ENCODE measurements at places on chromosomes 13 and 19.

DNA sequence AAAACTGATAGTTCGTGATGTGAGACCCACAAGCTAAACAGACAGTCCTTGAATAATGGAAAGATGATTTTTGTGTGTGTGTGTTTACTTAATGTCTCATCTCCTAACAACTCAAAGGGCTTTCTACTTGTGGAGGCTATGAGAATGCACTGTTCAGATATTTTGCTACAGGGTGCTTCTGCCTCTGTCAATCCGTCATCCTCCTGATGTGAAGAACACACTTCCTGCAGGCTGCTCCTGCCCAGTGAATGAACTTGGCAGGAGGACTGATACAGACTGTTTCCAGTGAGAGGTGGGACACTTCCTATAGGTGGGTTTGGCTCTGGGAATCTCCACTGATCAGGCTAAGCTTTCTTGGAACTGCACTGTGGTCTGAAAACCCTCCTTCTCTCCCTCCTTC is 168.4 kb upstream of the STARD13 start:
- no peak for DNase-seq

GRCh38 chr19:50728084-50728737 is 5.0 kb downstream of the CLEC11A start:
- DNase-seq: peak; percentile 85

DNA sequence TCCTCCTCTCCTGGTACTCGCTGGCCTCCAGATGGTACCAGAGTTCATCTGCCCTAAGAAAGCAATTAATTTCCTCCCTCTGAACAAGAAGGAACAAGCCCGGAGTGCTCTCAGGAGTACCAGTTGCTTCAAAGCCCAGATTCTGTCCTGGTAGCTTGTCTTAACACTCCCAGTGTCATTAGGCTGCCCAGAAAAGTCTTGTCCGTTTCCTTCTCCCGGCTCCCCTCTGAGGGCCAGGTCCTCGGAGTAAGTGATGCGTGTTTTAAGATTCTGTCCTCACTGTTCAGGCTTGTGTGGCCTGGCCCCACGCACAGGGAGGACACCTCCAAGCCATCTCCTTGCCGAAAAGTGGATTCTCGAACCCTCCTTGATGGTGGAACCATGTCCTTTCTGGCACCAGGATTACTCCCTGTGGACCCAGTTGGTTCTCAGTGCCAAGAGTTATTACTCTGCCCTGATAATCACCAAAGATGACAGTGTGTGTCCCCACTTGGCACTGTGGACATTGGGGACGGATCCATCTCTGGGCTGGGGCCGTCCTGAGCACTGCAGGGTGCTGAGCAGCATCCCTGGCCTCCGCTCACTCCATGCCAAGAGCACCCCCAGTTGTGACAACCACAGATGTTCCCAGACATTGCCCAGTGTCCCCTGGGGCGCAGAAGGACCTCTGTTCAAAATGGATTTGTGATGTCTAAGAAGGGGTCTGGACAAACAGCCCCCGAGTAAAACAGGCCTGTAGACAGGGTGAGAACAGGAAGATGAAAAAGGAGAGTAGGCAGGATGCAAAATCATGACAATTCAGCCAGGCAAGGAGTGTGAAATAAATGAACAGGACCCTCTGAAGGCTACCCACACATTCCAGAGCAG is 52.4 kb downstream of the RFX2 start:
- no peak for DNase-seq

DNA sequence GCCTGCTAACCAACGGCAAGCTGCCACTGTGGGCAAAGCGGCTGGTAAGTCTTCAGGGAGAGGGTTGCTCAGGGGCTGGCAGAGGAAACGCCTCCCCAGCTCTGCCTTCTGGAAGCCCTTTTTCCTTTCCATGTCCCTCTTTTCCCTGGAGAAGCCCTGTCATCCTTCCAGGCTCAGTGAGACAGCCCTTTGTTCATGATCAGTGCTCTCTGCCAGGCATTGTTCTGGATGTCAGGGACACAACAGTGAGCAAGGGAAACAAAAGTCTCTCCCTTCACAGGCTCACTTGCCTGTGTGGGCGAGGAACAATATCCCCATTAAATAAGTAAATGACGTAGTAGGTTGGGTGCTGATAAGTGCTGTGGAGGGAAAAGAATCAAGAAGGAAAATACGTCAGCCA is 13.9 kb upstream of the OVOL3 start:
- DNase-seq: no peak

DNA sequence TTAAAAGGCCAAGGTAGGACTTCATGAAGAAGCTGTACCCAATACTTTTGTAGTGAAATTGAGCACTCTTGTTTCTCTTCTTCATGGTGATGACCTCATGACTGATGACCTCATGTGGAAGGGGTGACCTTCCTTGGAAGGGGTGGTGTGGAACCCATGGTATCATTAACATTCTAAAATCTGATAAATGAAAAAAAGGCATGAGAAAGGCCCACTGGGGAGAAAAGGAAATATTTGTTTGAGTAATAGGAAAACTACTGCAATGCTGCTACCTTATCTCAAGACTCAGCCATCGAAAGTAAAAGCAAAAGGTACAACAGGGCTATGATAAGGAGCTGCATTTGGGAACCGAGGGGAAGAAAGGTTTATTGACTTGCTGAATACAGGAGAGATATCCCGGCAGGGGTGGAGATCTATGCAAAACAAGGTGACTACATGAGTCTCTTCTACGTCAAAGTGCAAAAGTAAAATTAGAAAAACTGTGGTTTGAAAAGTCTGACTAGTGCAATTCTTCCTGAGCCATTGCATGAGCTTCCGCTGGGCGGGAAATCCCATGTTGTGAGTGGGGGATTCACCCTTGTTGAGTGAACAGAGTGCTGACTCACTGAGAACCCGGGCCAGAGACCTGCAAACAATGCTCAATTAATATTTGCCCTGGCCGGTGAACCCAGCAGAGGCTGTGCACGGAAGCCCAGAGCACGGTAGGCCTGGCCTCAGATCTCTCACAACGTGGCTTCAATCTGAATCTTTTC is 138.9 kb upstream of the RFC3 start:
- peak; percentile 29 for DNase-seq

DNA sequence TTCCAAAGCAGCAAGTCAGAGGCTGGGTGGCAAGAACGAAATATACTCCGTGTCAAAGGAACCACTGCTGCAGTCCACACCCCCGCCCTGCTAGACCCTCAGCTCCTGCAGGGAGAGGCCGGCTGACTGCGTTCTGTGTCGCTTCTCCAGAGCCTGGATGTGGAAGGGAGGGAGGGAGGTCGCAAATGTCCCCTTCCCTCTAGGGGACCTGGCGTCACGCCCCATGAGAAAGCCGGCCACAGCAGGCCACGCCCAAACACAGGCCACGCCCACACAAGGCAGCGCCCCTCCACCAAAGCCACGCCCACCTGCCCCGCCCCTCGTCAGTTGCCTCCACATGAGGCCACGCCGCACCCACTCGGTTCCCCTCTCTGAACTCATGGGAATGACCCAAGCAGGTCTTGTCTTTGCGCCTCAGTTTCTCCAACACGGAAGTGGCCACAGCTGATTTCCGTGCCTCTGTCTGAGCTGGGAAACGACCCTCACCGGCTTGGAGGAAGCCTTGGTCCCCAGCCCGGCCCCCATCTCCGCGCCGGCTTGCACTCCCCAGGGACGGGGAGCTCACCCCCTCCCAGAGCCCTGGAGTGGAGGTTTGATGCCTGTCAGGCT is 38.4 kb upstream of the TCF3 start:
- peak; percentile 95 for DNase-seq

- peak; percentile 38 for DNase-seq
Measured at GRCh38 chr13:33611121-33611805, 206.7 kb upstream of the RFC3 start.

- DNase-seq: no peak
Measured at GRCh38 chr19:44345959-44346358, 10.5 kb downstream of the ZNF112 start.

- no peak for DNase-seq
Measured at GRCh38 chr13:24052547-24053518, 107.7 kb upstream of the SPATA13 start.

DNA sequence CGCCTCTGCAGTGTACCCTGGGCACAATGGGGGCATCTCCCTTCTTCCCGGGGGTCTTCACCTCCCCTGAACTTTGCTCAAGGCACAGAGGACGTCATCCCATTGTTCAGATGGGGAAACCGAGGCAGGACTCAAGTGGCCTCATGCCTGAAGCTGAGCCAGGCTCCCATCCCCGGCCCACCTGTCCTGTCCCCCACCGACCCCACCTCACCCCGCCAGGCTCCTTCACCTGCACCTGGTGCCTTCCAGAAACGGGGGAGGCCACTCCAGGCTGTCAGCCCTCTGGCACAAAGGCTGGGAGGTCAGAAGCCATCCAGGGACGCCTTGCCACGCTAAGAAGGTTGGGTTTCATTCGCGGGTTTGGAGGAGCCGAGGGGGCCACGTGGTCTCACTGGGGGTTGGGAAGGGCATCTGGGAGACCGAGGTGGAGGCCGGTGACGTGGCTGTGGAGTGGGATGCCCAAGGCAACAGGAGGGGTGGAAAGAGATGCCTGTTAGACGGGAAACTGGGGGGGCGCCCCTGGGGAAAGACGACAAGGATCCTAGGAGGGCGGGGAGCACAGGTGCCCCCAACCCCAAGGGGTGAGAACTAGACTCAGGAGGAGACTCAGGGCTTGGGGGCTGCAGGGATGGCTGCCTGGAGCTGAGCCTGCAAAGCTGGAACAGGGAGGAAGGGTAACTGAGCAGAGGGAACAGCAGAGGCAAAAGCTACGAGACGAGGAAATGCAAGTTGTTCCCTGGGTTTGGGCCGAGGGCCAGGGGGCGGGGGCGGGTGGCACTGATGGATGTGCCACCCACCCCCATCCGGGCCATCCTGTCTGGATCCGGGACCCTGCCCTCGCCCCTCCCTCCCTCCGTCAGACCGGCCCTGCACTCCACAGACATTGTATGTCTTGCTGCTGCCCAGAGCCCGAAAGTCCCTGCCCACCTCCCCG is 6.0 kb upstream of the TCF3 start:
- DNase-seq: peak; percentile 24

- DNase-seq: no peak
Measured at GRCh38 chr19:30341611-30342201, 30.5 kb upstream of the ZNF536 start.

DNA sequence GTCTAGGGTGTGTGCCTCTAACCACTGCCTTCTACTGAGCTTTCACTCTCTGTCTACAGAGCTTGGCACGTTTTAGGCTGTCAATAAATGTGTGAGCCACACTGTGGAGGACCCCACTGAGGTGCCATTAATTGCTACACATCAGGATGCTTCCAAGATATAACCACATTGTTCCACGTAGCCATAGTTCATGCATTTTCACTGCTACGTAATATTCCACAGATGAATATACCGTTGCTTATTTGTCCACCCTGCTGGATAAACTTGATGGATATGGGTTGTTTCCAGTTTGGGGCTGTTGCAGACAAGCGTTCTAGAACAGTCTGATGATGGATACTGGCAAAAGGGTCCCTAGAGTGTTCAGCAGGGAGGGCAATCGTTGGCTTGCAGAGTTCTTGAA is 11.3 kb upstream of the NUMBL start:
- no peak for DNase-seq

GRCh38 chr13:102276404-102276803 is 125.4 kb downstream of the FGF14 start:
- no peak for DNase-seq

GRCh38 chr13:106096661-106097092 is 438.8 kb downstream of the EFNB2 start:
- DNase-seq: no peak

GRCh38 chr13:42384265-42384664 is 112.3 kb downstream of the AKAP11 start:
- no peak for DNase-seq

DNA sequence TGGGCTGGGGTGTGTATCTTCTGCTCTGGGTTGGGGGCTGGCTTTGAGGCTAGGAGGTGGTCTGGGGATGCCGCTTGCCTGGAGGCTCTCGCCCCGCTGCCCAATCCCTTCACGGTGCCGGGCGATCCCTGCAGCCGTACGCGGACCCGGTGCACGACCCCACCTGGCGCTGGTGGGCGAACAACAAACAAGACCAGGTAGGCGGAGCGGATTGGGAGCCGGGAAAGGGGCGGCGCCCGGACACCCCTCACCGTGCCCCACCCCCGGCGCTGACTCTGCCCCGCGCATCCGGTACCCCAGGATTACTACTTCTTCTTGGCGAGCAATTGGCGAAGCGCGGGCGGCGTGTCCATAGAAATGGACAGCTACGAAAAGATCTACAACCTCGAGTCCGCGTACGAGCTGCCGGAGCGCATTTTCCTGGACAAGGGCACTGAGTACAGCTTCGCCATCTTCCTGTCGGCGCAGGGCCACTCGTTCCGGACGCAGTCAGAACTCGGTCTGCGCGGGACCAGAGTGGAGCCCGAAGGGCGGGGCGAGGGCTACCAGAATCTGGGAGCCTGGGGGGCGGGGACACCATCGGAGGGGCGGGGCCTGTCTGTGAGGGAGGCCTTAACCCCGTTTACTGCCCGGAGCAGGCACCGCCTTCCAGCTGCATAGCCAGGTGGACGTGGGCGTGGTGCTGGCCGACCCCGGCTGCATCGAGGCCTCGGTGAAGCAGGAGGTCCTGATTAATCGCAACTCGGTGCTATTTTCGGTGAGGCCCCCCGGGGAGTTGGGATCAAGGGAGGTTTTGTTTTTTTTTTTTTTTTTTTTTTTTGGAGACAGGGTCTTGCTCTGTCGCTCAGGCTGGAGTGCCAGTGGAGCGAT is 12.1 kb upstream of the PSMD8 start:
- DNase-seq: peak; percentile 90

DNA sequence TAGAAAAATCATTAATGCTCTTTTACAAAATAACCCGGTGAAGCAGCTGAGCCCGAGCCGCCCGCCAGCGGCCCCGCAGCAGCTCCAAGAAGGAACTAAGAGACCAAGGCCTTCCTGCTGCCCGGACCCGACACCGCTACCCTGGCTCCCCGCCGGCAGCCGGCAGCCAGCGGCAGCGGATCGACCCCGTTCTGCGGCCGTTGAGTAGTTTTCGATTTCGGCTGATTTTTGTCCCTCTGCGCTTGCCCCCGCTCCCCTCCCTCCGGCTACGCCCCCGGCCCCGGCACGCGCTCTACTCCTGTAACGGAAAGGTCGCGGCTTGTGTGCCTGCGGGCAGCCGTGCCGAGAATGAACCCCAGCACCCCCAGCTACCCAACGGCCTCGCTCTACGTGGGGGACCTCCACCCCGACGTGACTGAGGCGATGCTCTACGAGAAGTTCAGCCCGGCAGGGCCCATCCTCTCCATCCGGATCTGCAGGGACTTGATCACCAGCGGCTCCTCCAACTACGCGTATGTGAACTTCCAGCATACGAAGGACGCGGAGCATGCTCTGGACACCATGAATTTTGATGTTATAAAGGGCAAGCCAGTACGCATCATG is at the start of gene PABPC3:
Gene PABPC3, plus strand, starts transcription at position 286 of the 603 bp plus-strand sequence. Its CDS starts 63 bp downstream, at position 349.
- no peak for DNase-seq

GRCh38 chr19:54253331-54254194 is 3.5 kb downstream of the LILRB5 start:
- DNase-seq: no peak

GRCh38 chr13:56412856-56413255 is 727.9 kb upstream of the PRR20A start:
- no peak for DNase-seq

- no peak for DNase-seq
Measured at GRCh38 chr13:110980921-110981320, 66.1 kb upstream of the ANKRD10 start.

GRCh38 chr19:944171-944567 is 18.3 kb downstream of the ARID3A start:
- DNase-seq: no peak
